HFFc6 (cell line): ENCODE measurements at places on chromosomes 11 and 22. TPM values are rescaled to one million over a fixed set of nuclear protein-coding genes. Genes with fewer than 3 reads are reported as not detected.

GRCh38 chr11:64447831-64448598, 89.1 kb downstream of the RPS6KA4 start:
- H3K27ac ChIP-seq = no peak overlapping the region
- DNase-seq = peak; percentile 29
- H3K36me3 ChIP-seq = no peaks in the 10 kb centered on the region
- peaks cover 21% of the 10 kb centered on the region for H3K4me1 ChIP-seq

DNA sequence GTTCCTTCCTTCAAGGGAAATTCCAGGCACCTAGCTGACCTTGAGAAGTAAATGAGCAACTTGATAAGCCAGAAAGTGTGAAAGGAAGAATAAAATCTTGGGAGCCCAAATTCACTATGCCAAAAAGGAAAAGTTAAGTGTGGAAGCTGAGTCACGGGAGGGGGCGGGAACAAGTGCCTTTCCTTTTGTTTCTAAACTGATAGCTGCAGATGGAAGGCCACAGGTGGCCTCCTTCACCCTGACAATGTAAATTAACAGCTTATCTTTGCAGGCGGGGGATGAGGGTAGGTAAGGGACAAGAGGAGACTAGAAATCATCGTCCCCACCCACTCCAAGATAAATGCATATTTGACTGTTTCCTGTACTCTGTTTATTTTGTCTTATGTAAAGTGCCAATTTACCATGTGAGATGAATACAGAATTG, 36.4 kb upstream of the TREH start:
- no peaks in the 10 kb centered on the region for H3K36me3 ChIP-seq
- no peak overlapping the region for H3K27ac ChIP-seq
- no peak overlapping the region for H3K4me3 ChIP-seq
- H3K4me1 ChIP-seq = peaks cover 18% of the 10 kb centered on the region; the same call in 1 of the 2 replicates
- DNase-seq = no peak
- peaks cover 22% of the 10 kb centered on the region for H3K27me3 ChIP-seq

DNA sequence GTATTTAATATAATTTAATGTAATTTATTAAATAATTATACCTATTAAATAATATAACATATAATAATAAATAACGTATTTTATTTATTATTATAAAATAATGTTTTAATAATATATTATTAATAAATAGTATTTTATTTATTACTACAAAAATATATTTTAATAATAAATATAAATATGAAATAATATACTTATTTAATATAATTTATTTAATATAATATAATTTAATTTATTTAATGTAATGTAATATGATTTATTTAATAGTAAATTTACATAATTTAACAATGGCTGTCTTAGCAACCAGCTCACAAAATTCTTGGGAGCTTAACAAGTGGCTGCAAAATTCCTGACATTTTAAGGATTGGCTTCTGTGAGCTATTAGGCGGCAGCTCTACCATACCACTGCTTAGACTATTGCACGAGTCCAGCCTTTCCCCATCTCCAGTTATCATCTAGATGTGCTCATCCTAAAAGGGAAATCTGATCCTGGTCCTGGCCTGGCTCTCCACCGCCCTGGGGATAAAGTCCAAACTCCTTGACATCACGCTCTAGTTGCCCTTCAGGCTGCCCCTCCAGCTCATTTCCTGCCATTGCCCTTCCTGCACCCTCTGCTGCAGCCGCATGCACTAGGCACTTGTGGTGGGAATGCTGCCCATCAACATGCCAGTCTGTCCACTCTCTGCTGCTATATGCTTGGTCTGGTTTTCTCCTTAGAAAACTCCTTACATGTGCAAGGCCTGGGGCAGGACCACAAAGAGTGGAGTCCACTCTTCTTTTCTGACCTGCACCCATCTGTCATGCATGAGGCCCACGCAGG, 9.8 kb downstream of the MMP20 start:
- H3K4me3 ChIP-seq = no peak overlapping the region
- peaks cover 4% of the 10 kb centered on the region for H3K27me3 ChIP-seq
- no peak for DNase-seq
- peaks cover 6% of the 10 kb centered on the region for H3K4me1 ChIP-seq
- H3K36me3 ChIP-seq = no peaks in the 10 kb centered on the region

- no peaks in the 10 kb centered on the region for H3K27me3 ChIP-seq
- no peak overlapping the region for H3K27ac ChIP-seq
- no peaks in the 10 kb centered on the region for H3K4me1 ChIP-seq
- H3K36me3 ChIP-seq = no peaks in the 10 kb centered on the region
- DNase-seq = no peak
- no peak overlapping the region for H3K4me3 ChIP-seq
Measured at GRCh38 chr11:21933095-21933494, 259.8 kb upstream of the ANO5 start.

Gene MUC2
- not detected in 3 replicates for total RNA-seq

GRCh38 chr11:80173371-80174136, 732.7 kb upstream of the TENM4 start:
- DNase-seq = no peak
- peaks cover 4% of the 10 kb centered on the region for H3K27me3 ChIP-seq
- no peak overlapping the region for H3K4me3 ChIP-seq
- no peaks in the 10 kb centered on the region for H3K36me3 ChIP-seq

DNA sequence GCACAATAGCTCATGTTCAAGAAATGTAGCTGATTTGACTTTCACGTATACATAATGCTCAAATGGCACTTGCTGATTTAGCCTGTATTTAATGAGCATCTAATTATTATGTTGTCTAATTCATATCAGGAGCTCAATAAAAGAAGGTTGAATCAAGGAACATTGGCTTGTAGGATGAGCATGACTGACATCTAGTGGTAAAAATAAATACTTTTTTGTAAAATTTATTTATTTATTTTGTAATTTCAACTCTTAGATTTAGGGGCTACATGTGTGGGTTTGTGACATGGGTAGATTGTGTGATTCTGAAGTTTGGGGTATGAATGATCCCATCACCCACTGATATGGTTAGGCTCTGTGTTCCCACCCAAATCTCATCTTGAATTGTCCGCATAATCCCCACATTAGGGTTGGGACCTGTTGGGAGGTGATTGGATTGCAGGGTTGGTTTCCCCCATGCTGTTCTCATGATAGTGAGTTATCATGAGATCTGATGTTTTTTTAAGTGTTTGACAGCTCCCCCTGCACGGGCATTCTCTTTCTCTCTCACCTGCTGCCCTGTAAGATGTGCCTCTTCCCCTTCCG, 1.7 kb upstream of the OR52E5 start:
- no peaks in the 10 kb centered on the region for H3K36me3 ChIP-seq
- no peak overlapping the region for H3K27ac ChIP-seq
- H3K4me1 ChIP-seq = no peaks in the 10 kb centered on the region
- no peak overlapping the region for H3K4me3 ChIP-seq

DNA sequence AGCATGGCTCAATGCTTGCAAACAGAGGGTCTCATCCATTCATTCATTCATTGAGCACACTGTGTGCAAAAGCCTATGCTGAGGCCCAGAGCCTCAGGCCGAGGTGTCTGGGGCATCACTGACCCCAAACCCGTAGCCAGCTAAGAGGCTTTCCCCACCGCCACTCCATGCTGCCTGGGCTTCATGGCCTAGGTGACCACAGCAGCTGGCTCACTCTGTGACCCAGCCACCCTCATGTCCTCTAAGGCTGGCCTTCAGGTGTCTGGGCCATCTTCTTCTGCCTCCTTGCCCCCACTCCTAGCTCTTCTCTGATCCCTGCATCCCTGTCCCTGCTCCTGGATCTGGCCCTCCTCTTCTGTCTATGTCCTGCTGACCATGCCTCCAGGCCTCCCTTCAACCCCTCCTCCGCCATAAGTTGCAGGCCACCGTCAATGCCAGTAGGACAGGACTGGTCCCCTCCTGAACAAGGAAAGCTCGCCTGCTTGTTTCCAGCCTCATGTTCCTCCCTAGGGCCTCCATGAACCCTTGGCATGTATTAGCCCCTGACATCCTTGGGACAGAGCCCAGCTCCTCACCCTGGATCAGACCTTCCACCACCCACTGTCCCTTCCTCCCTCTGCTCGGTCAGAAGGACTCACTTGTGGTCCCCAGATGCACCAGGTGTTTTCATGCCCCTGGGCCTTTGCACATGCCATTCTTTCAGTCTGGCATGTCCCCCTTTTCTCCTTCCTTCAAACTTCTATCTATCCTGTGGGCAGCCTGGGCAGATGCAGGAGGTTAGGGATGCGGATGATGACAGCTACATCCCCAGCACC, 92.8 kb downstream of the MYEOV start:
- H3K27ac ChIP-seq = no peak overlapping the region
- peaks cover 35% of the 10 kb centered on the region for H3K36me3 ChIP-seq
- no peak overlapping the region for H3K4me3 ChIP-seq
- H3K4me1 ChIP-seq = peaks cover 11% of the 10 kb centered on the region
- DNase-seq = no peak

Gene KRTAP5-8
- not detected in 3 replicates for total RNA-seq

- no peak for DNase-seq
- H3K4me1 ChIP-seq = peaks cover 42% of the 10 kb centered on the region
- H3K36me3 ChIP-seq = no peaks in the 10 kb centered on the region; the same call in 1 of the 2 replicates
Measured at GRCh38 chr22:35631597-35631996, 14.5 kb upstream of the MB start.

GRCh38 chr11:48090174-48090573, 109.8 kb downstream of the PTPRJ start:
- H3K27me3 ChIP-seq = peaks cover 2% of the 10 kb centered on the region
- no peak for DNase-seq
- no peak overlapping the region for H3K4me3 ChIP-seq

Gene PHOX2A
- not detected in 3 replicates for total RNA-seq

Gene ARHGAP42
- 0.77 to 3.1 TPM (median 1.2 TPM) in 3 replicates for total RNA-seq

- H3K4me1 ChIP-seq = no peaks in the 10 kb centered on the region
- no peaks in the 10 kb centered on the region for H3K36me3 ChIP-seq
- no peak overlapping the region for H3K4me3 ChIP-seq
- H3K27me3 ChIP-seq = peaks cover 34% of the 10 kb centered on the region
- H3K27ac ChIP-seq = no peak overlapping the region
Measured at GRCh38 chr11:32358729-32359128, 76.6 kb downstream of the WT1 start.

Gene FJX1
- total RNA-seq = 40.7 to 62.2 TPM (median 47.4 TPM) in 3 replicates

DNA sequence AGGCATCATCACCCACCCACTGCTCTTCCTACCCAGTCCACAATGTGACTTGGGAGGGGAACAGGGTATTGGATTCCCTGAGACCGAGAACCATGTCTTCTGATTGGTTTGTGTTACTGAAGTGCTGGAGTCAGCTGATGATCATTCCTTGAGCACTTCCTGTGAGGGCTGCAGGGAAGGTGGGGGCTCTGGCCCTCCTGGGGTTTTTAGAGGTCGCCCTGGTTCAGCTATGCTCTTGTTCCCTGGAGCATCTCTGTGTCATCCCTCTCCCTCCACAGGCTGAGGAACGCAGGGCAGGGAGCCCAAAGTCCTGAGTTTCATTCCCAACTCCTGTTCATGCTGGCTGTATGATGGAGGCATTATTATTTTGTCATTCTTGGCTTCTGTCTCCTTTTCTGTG, 6.7 kb downstream of the ZC3H7B start:
- H3K4me1 ChIP-seq = peaks cover 55% of the 10 kb centered on the region
- peaks cover 49% of the 10 kb centered on the region for H3K36me3 ChIP-seq
- peak overlapping the region; percentile 65 for H3K4me3 ChIP-seq
- peak overlapping the region; percentile 95 for H3K27ac ChIP-seq
- H3K27me3 ChIP-seq = no peaks in the 10 kb centered on the region; the same call in 1 of the 2 replicates
- peak; percentile 86 for DNase-seq

GRCh38 chr11:24635588-24636290, 138.9 kb downstream of the LUZP2 start:
- no peak overlapping the region for H3K27ac ChIP-seq
- H3K36me3 ChIP-seq = no peaks in the 10 kb centered on the region
- DNase-seq = no peak
- H3K4me3 ChIP-seq = peak overlapping the region; percentile 5; the same call in 1 of the 2 replicates

- H3K27ac ChIP-seq = no peak overlapping the region
- H3K4me3 ChIP-seq = no peak overlapping the region
- DNase-seq = no peak
Measured at GRCh38 chr22:19336133-19337075, 44.9 kb upstream of the CLTCL1 start.

DNA sequence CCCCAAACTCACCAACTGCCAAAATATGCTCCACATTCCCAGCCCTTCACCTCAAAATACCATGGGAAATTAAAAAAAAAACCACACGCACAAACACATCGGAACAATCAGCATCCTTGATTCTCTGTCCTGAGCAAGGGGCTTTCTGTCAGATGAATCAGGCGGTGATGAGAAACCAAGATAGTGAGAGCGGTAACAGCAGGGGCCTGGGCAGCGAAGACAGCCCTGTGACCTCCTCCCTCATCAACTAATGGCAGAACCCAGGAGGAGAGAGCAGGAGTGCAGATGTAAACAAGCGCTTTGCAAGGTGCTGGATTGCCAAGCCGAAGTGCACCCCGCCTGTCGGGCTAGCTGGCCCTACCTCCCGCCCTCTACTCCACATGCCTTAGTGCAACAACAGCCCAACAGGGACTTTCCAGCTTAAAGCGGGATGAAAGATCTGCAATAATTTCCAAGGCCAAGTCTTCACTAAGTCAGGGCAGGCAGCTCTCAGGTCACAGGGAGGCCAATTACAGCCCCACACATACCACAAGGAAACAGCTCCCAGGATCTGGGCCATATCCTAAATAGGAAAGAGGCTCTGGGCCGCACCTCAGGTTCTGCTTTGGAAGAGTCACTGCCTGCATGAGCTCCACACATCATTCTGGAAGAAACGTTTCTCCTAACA, 72.2 kb upstream of the BID start:
- no peak for DNase-seq
- H3K27me3 ChIP-seq = 0 out of 2 replicates have a peak, but pooled peaks cover 2% of the 10 kb centered on the region
- H3K36me3 ChIP-seq = peaks cover 4% of the 10 kb centered on the region; the same call in 1 of the 2 replicates
- no peak overlapping the region for H3K4me3 ChIP-seq
- no peak overlapping the region for H3K27ac ChIP-seq
- no peaks in the 10 kb centered on the region for H3K4me1 ChIP-seq

- H3K27ac ChIP-seq = no peak overlapping the region
- H3K4me1 ChIP-seq = no peaks in the 10 kb centered on the region
- H3K4me3 ChIP-seq = no peak overlapping the region
- H3K27me3 ChIP-seq = no peaks in the 10 kb centered on the region
Measured at GRCh38 chr11:21545699-21546098, 647.2 kb upstream of the ANO5 start.

- no peaks in the 10 kb centered on the region for H3K27me3 ChIP-seq
- no peak for DNase-seq
- no peak overlapping the region for H3K4me3 ChIP-seq
- H3K27ac ChIP-seq = no peak overlapping the region
- no peaks in the 10 kb centered on the region; the same call in 1 of the 2 replicates for H3K36me3 ChIP-seq
Measured at GRCh38 chr11:72418834-72419560, 15.3 kb downstream of the CLPB start.

- DNase-seq = no peak
- no peaks in the 10 kb centered on the region; the same call in 1 of the 2 replicates for H3K36me3 ChIP-seq
- peaks cover 7% of the 10 kb centered on the region for H3K27me3 ChIP-seq
- H3K27ac ChIP-seq = no peak overlapping the region
Measured at GRCh38 chr22:37370306-37370979, 56.8 kb downstream of the ELFN2 start.

GRCh38 chr22:21013657-21014201, 1.2 kb upstream of the P2RX6 start:
- no peaks in the 10 kb centered on the region; the same call in 1 of the 2 replicates for H3K27me3 ChIP-seq
- no peaks in the 10 kb centered on the region for H3K36me3 ChIP-seq
- DNase-seq = no peak

Gene NTM
- 17.9 to 21.8 TPM (median 21.2 TPM) in 3 replicates for total RNA-seq

- H3K4me1 ChIP-seq = peaks cover 100% of the 10 kb centered on the region
- peaks cover 7% of the 10 kb centered on the region for H3K27me3 ChIP-seq
- DNase-seq = no peak
- peaks cover 45% of the 10 kb centered on the region for H3K36me3 ChIP-seq
Measured at GRCh38 chr11:12180257-12181205, 70.1 kb downstream of the MICAL2 start.
